ENCODE measurements at places on chromosomes 1 and 21. TPM values are rescaled to one million over a fixed set of nuclear protein-coding genes. Genes with fewer than 3 reads are reported as not detected.

F5 gene
- total RNA-seq, result under 0.01 TPM

COP1 gene
- total RNA-seq, result 39.9 TPM

ASPM gene
- 32.5 TPM for total RNA-seq

LCE2A gene
- total RNA-seq, result not detected

CFHR1 gene
- 0.12 TPM for total RNA-seq

ANXA9 gene
- total RNA-seq, result 0.06 TPM

TRAF3IP3 gene
- not detected for total RNA-seq

ZNF436 gene
- 18.0 TPM for total RNA-seq

ERO1B gene
- total RNA-seq, result 1.4 TPM

S100A5 gene
- 0.26 TPM for total RNA-seq

ATF6 gene
- total RNA-seq, result 24.1 TPM

BEND5 gene
- total RNA-seq, result not detected

TMEM51 gene
- 4.2 TPM for total RNA-seq

All from aortic smooth muscle cell (primary cell).